ENCODE measurements at places on chromosomes 12 and 14.

GRCh38 chr12:120904197-120904773, at the start of gene SPPL3:
TSS of gene SPPL3 (minus strand) at chr12:120904358. CDS start at chr12:120903867, 491 bp downstream.
- DNase-seq, result peak; percentile 80

DNA sequence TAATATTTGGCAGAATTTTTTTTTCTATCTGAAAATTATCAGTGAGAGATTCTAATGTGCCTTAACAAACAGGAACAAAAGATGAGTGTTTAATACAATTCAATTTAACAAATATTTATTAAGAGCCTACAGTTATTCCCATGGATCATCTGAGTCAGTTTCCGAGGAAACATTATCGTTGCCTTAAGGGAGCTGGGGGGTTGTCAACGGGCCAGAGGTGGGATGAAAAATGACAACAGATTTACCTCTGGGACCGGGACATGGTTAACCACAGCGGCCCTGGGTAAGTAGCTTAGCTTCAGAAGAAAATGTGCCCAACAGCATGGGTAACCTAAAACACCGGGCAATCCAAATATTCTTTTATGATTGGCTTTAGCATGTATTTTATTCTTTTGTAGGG, 113.6 kb downstream of the DAD1 start:
- DNase-seq, result no peak

DNA sequence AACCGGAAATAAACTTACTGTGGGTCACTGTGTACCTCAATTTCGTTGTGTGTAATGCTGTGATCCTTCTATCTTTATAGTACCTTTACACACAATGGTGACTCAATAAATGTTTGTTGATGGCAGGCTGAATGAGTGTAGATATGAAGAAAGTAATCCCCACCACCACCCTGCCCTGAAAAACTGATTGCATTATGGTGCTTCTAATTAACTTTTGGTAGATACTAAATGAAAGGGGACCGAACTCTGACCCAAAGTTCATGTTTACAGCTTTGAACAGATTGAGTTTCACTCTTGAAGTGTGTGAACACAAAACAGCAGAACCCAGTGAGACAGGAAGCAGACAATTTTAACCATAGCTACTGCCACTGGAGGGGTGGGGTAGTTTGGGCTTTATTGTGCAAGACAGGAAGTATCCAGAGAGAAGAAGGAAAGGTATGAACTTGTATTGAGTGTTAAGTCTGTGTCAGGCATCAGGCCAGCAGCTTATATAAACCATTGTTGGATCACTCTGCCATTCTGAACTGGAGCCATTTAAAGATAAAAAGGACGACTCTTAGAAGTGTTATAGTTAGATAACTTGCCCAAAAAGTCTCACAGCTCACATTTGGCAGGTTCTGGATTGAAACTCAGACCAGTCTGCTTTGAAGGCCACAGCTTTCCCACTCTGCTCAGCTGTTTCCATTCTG, 197.0 kb upstream of the AMIGO2 start:
- DNase-seq, result no peak

- DNase-seq, result peak; percentile 60
Measured at GRCh38 chr12:100154474-100155247, 12.0 kb upstream of the BLTP3B start.

GRCh38 chr12:68139941-68140340, 19.6 kb downstream of the IFNG start:
- DNase-seq, result no peak

DNA sequence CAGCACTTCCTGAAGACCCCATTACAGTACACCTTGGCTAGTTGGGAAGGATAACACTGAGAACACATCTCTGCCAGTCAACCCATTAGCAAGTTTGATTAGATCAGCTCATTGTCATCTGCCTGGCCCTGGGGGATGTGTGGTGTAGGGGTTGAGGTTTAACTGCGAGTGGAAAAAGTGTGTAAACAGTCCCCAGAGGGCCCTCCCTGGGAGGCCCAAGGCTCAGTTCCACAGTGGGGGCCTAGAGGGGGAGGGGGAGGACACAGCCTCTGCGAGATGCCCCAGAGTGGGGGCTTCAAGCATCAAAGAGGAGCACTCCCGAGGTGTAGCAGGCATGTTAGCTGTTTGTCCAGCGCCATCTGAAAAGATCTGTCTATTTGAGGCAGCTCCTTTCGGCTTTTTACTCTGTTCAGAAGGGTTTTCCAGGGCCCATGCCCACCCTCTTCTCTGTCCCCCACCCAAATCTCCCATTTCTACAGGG, 344 bp downstream of the LPAR5 start:
- DNase-seq, result no peak

DNA sequence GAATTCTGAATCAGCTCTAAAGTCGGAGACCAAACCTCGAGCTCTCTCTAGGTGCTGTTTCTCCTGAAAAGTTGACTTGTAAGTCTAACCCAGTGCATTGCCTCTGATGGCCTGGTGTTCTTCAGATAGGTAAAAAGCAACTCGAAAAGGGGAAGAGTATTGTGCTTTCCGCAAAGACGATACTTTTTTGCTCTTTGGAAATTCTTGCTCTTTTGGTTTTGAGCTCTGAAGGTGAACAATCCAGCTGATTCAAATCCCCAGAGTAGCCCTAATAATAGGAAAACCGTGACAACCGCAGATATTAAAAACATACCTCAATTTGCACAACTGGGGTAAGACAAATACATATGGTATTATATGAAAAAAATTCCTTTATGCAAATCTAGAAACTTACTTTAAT, 447.4 kb downstream of the RAD51B start:
- no peak for DNase-seq

DNA sequence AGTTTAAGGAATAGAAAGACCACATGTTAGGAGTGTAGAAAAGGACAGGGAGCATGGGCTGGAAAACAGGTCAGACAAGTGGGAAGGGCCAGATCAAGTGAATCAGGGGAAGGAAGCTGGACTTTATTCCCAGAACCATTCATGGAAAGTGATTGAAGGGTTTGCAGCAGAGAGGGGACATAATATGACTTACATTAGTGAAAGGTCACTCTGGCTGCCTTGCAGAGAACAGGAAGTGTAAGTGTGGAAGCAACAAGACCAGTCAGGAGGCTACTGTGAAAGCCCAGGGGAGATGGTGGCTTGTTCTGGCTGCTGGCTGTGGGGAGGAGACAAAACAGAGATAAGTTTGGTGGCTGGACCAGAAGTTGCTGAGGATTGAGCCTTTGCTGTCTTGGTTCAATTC, 69.1 kb downstream of the VCPKMT start:
- DNase-seq, result no peak

- DNase-seq, result no peak
Measured at GRCh38 chr12:75589801-75590200, 78.4 kb upstream of the KRR1 start.

DNA sequence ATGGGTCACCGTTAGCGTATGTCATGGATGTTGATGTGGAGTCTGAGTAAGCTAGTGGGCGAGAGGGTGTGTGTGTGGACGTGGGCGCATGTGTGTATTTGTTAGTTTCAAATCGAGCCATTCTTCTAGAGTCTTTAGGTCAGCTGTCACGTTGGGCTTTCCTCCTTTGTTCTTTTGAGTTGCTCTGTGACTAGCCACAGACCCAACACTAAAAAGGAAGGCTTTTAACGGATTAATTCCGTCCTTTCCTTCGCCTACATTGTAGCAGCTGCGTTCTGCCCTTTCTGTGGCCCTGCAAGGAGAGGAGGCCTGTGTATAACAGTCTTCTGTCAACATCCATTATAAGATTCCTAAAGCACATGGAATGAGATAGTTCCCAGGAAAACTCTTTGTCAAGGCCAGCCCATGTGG, 117.2 kb upstream of the DNM1L start:
- DNase-seq, result no peak

DNA sequence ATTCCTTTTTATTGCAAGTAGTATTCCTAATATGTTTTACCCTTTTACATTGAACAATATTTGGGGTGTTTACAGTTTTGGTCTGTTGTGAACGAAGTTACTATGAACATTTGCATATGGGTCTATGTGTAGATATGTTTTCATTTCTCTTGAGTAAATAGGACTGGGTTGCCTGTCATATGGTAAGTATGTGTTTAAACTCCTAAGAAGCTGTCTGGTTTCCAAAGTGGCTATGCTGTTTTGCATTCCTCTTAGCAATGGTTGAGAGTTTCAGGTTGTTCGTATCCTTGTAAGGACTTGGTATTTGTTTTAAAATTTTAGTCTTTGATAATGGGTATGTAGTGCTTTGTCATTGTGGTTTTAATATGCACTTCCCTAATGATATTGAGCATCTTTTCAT, 6.3 kb downstream of the METAP2 start:
- DNase-seq, result no peak

DNA sequence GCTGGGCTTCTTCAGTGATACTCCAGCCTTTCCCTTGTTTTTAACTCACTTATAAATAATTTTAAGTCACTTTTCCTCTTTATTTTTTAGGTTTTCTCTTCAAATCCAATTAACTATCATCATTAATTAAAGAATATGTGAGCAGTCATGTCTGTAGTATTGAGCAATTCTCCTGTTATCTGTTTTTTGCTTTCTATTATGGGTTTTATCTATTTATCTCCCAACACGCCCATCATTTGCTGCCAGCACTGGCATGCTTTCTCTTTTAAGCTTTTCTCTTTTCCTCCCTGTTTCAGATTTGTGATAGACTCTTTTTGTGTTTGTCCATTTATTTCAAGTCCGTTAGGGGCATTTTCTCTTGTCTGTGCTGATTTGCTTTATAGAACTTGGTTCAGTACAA, 72.3 kb downstream of the CRADD start:
- DNase-seq, result no peak

GRCh38 chr14:67482231-67483164, 6.0 kb downstream of the TMEM229B start:
- DNase-seq, result no peak

DNA sequence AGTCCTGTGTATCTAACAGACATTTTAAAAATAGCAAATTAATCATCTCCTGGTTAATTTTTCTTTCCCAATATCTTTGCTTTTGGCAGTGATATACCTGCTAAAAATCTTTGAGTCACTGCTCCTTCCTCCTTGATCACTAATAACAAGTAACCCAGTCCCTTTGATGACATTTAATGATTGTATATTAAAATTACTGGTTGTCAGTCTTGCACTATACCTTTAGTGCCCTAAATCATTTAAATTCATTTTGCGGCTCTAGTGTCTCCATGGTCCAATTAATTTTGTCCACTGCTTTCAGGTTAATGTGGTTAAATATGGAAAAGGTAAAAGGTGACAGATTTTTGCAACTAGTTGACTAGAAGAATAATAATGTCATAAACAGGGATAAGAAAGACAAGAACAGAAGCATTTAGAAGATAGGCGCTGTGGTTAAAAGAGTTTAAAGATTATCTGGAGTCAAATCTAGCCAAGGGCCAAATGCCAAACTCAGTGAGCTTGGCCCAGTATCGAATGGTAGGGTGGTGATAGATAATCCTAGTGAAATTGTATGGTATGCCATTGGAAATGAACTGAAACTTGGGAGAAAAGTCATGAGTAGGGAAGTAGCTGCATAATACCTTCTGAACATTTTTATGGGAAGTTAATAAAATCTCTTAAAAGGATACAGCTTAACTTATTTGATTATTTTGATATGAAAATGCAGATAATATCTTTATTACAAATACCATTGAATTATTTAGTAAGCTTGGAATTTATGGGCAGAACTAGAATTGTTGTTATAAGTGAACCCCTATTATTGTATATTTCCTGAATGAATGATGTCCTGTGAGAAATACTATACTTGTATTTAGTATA, 115.0 kb downstream of the PCNX1 start:
- no peak for DNase-seq
